ENCODE measurements at places on chromosomes 11 and 22.

- DNase-seq = peak; percentile 64
Observed at GRCh38 chr11:32792948-32793475, 1.4 kb downstream of the CCDC73 start.

- no peak for DNase-seq
Observed at GRCh38 chr11:112087212-112087611, 539 bp downstream of the SDHD start.

DNA sequence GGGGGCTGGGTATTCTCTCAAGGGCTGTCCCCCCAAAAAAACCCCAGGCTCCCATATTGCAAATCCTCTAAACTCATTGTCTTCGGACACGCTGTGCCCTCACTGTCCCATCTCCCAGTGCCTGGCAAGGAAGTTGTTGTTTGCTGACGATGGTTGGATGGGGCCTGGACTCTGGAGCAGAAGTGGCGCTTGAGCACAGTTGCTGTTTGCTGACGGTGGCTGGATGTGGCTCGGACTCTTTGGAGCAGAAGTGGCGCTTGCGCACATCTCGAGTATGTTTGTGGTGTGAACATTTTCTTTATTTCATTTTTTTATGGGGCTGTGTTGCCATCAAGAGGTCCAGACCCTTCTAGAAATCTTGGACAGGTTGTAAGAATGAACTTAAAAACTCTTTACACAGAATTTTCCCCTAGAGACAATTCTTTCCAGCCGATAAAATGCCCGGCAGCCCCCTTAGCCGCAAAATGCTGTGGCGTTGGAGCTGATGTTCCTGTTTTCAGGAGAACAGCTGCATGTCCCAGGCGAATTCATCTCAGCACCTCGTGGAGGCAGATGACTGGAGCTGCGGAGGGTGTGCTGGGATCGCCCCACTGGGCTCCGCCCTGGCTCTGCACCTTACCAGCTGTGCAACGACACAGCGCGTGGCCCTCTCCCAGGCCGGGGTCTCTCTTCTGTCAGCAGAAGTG is 1167.4 kb downstream of the BRD1 start:
- DNase-seq = no peak

DNA sequence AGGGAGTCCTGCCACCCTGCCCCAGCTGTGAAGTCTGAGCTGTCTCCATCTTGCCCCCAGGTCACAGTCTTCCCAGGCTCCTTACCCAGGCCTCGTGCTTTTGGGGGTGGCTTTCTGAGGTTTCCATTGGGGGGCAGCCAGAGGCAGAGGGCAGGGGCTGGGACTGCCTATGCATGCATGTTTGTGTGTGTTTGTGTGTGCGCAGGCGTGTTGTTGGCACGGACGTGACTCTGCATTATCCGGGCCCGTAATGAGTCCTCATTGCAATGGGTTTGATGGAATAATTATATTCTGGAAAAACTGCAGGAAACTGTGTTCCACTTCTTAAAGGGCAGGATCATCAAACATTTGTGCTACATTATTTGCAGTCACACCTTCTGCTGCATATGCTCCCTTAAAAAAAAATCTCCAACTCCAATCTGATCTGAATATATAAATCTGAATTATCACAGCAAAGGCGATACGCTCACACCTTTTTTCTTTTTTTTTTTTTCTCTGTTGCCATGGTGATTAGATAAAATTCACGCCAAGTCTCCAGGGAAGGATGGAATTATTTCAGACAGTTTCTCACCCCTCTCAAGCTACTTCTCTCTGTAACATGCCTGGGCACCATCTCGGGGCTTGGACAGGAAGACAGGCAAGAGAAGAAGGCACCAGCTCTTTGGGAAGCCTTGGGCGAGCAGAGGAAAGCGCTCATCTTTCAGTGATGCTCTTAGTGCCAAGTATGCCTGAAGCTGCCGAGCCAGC is 45.9 kb downstream of the DSCAML1 start:
- no peak for DNase-seq

GRCh38 chr22:25514436-25515180 is 49.9 kb upstream of the GRK3 start:
- DNase-seq = no peak

- no peak for DNase-seq
Observed at GRCh38 chr22:49007013-49007653, 820.5 kb downstream of the BRD1 start.

- peak; percentile 81 for DNase-seq
Observed at GRCh38 chr22:24805790-24806662, at the start of gene SGSM1. TSS of gene SGSM1 (plus strand) at chr22:24806211. CDS start at chr22:24806326, 115 bp downstream.

DNA sequence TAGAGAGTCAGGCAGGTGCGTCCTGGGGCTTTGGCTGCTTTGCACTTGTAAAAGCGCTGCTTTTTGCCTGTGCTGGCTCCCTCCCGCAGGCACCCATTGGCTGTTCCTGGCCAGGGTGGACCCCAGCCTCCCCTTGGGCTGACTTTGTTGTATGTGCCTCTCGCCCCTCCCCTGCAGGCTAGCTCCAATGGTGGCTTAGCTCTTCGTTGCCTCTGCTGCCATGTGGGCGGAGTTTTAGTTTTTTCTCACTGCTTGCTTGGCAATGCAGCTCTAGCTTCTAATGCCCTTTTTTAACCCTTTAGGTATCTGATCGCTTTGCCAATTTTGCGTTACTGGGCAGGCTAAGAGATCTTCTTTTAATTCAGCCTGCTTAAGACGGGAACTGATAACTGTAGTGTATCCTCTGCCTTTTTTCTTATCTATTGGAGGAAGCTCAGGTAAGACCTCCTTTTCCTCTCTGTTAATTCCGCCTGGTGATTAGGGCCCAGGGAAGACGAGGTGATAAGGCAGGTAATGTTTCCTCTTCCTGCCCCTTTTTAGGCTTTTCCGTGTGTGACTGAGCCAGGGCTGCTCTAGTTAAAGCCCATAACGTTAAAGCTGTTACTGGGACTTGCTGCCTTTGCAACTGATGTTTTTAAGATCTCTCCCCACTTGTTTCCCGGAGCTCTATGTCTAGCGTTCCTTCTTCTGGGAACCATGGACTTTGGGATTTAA is 11.7 kb upstream of the GLYATL1 start:
- no peak for DNase-seq

DNA sequence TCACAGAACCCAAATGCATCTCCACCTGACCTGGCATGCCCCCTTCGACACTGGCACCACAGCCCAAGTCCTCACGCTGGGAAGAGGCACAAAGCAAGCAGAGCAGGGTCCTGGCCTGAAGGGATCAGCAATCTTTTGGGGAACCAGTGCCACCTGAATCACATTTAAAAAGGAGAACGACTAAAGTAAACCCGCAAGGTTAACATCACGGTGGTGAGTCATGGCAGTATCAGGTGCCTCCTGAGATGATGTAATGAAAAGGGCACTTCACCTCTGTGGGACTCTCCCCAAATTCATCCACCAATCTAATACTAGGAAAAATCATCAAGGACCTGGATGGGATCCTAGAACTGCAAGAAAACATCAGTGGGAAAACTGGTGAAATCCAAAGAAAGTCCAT is 44.9 kb downstream of the PACSIN2 start:
- DNase-seq = no peak

- DNase-seq = no peak
Observed at GRCh38 chr11:69049490-69049867, 747 bp downstream of the TPCN2 start.

DNA sequence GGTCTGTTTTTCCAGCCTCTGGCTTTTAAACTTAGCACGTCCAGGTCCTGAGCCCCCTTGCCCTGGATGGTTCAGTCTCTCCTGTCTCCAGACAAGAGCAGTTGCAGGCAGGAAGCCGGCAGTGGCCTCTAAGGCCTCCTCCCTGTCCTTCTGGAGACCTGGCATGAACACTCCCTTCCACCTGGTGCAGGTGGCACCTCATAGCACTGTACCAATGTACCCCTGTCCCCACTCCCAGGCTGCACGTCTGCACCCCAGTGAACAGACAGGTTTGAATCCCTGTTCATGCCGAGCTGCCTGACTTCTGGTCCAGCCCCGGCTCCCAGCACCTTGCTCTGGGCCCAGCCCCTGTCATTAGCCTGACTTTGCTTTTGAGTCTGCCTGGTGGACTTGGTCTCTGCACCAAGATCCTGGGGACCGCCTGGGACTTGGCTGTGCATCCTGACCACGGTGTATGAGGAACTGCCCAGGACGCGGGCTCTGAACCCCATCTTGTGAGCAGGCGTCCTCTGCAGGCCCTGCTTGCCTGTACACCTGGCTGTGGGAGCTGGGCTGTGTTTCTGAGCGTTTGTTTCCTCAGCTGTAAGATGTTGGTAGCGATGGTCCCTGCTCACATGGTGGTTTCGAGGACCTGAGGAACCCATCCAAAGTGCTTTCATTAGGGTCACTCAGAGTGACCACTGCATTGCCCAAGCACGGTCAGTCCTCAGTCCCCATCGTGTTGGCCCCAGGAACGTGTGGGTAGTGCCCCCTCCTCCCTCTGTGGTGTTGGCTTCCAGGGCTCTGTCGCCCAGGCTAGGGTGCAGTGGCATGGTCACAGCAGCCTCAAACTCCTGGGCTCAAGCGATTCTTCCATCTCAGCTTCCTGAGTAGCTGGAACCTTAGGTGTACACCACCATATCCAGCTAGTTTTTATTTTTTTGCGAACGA is 75.0 kb upstream of the SHANK2 start:
- no peak for DNase-seq

DNA sequence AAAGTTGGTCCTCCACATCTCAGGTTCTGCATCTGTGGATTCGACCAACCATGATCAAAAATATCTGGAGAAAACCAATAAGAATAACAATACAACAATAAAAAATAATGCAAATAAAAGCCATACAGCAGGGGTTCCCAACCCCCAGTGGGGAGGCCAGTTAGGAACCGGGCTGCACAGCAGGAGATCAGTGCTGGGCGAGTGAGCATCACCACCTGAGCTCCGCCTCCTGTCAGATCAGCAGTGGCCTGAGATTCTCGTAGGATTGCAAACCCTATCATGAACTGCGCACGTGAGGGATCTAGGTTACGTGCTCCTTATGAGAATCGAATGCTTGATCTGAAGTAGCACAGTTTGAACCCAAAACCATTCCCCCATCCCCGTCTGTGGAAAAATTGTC is 25.4 kb upstream of the MYO18B start:
- no peak for DNase-seq

DNA sequence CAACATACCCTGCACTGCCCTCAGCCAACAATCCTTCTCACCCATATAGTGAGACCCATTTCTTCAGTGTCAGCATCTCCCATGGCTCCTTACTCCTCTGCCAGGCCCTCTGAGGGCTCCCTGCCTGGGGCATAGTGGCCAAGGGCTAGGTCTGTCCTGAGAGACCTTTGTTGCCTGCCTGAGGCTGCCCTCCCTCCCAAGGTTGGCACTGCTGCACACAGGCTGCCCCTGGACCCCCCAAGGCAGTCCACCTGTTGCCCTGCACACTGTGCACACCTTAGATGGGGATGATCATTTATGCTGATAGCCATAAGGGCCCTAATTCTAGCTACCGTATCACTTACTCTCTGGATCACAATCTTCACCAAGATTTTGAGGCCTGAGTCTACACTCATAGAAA is 57.0 kb upstream of the SUSD2 start:
- no peak for DNase-seq

DNA sequence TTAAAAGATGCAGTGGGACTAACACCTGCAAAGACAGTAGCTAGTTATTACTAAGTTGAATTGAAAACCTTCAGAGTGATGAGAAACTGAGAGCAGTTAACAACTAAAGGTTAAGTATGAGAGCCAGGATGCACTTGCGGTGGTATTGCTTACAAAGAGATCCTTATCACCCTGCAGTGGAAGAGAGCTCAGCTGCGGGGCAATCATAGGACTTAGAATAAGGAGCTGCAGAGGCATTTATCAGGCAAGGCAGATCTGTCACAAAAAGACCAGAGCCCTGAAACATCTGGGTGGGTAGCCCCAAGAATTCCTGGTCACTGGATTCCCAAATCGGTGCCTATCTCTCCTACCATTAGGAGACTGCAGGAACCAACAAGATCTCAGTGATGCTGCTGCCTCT is 34.3 kb upstream of the CFAP300 start:
- DNase-seq = no peak

- no peak for DNase-seq
Observed at GRCh38 chr22:47902646-47903180, 1140.3 kb downstream of the TBC1D22A start.

DNA sequence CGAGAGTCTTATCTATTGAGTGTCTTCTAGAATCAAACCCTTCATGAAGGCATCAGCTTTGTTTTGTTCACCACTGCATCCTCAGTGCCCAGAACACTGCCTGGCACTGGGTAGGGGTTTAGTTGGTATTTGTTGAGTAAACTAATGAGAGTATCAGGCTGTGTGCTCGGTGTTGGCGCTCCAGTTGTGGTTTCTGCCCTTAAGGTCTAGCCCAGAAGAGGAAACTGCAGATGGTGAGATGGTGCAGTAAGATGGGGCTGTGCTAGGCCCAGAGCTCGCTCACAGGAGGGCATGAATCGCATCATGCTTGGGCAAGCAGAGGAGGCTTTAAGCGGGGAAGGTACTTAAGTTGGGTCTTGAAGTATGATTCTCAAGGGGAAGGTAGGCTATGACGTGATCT is 97.2 kb downstream of the FBXO7 start:
- DNase-seq = no peak

DNA sequence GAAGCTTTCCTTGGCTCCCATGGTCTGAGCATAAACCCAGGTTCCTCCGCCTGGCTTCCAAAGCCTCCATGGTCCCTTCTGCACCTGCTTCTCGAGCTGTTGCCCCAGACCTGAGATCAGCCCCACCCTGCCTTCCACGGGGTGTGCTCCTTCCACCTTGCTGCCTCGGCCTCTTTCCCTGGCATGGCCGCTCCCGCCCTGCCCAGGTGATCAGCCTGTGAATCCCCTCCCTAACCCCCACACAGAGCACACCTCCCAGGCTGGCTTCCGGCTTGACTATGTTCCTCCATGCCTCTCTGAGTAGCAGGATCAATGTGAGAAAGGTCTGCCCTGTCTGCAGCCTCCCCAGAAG is 2.7 kb upstream of the PPP6R3 start:
- DNase-seq = no peak

DNA sequence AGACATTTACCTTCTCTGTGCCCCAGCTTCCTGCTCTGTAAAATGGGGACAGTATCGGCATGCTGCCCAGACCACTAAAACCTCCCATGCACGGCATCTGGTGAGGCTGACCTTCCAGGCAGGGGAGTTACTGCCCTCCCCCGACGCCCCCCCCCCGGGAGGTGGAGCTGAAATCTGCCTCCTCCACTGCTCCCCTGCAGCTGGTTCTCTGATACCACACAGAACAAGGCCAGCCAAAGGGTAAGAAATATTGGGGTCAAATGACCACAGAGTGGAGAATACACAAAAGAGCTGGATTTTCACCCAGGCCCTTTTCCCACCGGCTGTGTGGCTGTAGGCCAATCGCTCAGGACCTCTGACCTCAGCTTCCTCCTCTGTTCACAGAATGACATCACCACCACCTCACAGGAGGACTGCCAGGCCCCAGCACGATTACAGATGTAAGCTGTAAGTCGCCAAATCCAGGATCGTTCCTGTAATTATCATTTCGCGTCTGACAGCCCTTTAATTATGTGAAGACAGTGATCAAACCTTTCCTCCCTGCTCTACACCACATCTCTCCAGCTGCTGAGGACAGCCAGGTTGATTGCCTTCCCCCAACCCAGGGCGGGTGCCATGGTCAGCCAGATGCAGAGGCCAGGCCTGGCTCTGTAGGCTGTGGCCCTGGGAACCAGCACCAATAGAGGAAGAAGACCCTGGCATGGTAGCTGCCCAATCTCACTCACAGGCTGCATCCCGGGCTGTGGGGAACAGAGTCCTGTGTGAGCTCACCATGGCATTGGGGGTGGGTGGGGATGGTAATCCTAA is 35.7 kb upstream of the KLHL35 start:
- no peak for DNase-seq
